PC-9 (cell line): ENCODE measurements at places on chromosomes 11 and 22. TPM values are rescaled to one million over a fixed set of nuclear protein-coding genes. Genes with fewer than 3 reads are reported as not detected.

GRCh38 chr11:110158317-110159200, 65.4 kb downstream of the ZC3H12C start:
- H3K4me3 ChIP-seq = no peak overlapping the region
- no peaks in the 10 kb centered on the region for H3K4me1 ChIP-seq
- H3K27me3 ChIP-seq = no peaks in the 10 kb centered on the region
- no peak for DNase-seq

DNA sequence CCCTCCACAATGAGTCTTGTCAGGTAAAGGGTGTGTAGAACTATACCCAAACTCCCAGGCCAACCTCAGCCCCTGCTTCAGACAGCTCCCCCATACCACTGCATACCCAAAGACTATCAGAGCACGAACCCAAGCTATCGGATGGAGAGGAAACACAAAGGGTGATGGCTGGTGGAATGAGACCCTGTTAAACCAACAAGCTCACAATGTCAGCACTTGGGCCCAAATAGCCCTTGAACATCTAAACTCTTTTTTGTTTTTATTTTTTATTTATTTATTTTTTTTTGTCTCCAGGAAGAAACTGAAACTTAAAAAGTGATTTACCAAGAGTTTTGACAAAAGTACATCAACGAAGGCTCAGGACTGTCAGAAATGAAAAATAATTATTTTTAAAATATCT, 10.6 kb downstream of the DGCR2 start:
- no peak overlapping the region for H3K4me3 ChIP-seq
- H3K4me1 ChIP-seq = peaks cover 16% of the 10 kb centered on the region
- no peaks in the 10 kb centered on the region for H3K27me3 ChIP-seq
- no peak overlapping the region for H3K27ac ChIP-seq
- no peak for DNase-seq
- no peaks in the 10 kb centered on the region for H3K36me3 ChIP-seq

DNA sequence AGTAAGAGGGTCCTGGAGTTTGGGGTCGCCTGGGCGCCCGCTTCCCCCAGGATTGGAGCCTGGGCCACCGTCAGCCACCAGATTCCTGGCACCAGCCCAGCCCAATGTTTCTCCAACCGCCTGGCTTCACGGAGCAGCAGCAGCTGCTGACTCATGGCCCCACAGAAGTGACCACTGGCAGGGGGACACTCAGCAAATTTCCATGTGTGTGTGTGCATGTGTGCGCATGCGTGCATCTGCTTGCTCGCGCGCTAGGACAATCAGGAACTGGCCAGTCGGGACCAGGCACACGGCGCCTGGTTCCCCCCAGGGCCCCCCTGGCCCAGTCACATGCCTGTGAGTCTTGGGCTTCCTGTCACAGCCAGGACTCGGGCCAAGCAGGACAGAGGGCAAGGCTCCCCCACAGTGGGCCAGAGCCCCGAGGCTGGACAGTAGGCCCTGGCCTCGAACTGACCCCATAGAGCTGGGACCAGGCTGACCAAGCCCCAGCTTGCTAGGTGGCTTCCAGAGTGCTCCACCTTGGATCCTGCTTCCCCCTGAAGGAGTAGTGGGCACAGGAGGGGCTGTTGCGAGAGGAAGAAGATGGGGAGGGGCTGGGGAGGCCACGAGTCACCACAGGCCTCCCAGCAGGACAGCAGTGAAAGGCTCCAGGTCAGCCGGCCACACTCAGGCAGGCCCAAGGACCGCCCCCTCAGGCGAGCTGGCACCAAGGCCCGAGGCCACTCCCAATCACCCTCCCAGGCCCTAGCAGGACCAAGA, 3.2 kb downstream of the CTSD start:
- peak overlapping the region; percentile 18; the same call in 1 of the 2 replicates for H3K4me3 ChIP-seq
- H3K36me3 ChIP-seq = 0 out of 2 replicates have a peak, but pooled peaks cover 4% of the 10 kb centered on the region
- no peaks in the 10 kb centered on the region for H3K27me3 ChIP-seq
- peak; percentile 70 for DNase-seq

DNA sequence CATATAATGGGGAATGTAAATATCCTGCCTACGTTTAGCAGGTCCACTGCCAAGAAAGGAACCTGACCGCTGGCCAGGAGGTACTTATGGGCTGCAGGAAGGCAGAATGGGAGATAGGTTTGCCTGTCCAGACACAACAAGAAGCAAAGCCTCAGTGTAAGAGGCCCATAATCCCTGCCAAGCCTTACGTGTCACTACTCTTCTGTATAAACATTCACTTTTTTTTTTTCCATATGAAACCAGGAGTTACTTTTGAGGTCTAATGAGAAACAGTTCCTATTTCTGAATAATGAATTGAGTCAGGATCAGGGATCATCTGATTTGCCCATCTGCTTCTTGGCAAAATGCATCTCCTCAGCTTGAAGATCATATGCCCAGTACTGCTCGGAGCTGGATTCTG, 230.2 kb downstream of the NTM start:
- no peak overlapping the region for H3K27ac ChIP-seq
- H3K27me3 ChIP-seq = peaks cover 46% of the 10 kb centered on the region
- H3K4me1 ChIP-seq = no peaks in the 10 kb centered on the region
- DNase-seq = no peak
- H3K36me3 ChIP-seq = no peaks in the 10 kb centered on the region

GRCh38 chr11:116721988-116722387, 50.8 kb downstream of the BUD13 start:
- H3K27ac ChIP-seq = no peak overlapping the region
- H3K4me3 ChIP-seq = no peak overlapping the region
- no peaks in the 10 kb centered on the region for H3K4me1 ChIP-seq
- H3K36me3 ChIP-seq = no peaks in the 10 kb centered on the region
- no peak for DNase-seq
- H3K27me3 ChIP-seq = peaks cover 87% of the 10 kb centered on the region

Gene EML3
- total RNA-seq = 83.2 and 84.2 TPM in 2 replicates

Gene C11orf87
- not detected in 2 replicates for total RNA-seq

Gene RNF215
- total RNA-seq = 24.0 and 33.8 TPM in 2 replicates

Gene PCF11
- 43.1 and 52.9 TPM in 2 replicates for total RNA-seq

Gene IFITM10
- total RNA-seq = 4.2 and 5.5 TPM in 2 replicates

Gene PGM2L1
- total RNA-seq = 7.3 and 7.8 TPM in 2 replicates
